Neural crest cell (in vitro differentiated cells): ENCODE measurements at places on chromosomes 13 and 19.
A peak's percentile ranks its signal among the peaks of the same experiment; 100 is the strongest.

- DNase-seq: no peak
These were observed 148.9 kb downstream of the SIPA1L3 start for GRCh38 chr19:38055655-38056521.

DNA sequence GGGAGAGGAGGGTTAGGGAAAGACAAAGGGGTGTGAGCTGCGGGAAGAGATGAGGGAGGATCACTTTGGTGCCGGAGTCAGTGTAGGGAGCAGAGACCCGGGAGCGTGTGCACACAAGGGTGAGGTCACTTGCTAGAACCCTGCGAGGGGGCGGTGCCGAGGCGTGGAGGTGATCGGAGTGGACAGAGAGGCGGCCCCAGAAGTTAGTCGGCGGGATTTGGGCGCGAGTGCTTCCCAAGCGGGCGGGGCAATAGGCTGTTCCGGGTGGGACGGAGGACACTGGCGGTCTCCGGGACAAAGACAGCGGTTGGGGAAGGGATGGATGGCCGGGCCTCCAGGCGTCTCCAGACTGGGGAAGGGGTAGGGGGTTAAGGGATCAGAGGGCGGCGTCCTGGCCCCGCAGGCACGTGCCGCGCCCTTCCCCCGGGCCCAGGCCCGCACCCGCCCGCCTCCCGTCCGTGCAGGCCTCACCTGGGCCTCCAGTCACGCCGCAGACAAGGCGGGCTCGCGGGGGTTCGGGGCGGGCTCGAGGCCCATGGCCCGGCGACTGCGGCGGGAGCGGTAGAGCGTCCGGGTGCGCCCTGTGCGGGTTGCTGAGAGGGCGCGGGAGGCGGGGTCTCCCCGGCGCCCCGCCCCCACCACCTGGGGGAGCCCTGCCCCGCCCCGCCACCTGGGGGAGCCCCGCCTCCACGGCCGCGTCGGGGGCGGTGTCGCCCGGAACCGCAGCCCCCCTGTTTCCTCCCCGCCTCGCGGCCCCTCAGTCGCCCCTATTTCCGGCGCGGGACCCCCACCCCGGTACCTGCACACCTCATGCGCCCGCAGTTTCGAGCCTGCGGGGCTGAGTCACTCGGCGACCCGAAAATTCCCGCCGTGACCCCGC lies at the start of gene LPAR2:
TSS of gene LPAR2 (minus strand) at position 600 of the 880 bp plus-strand sequence. CDS start 945 bp downstream, outside the sequence.
- peak; percentile 43 for DNase-seq

- no peak for DNase-seq
These were observed 67.7 kb upstream of the STARD13 start for GRCh38 chr13:33353210-33353609.

DNA sequence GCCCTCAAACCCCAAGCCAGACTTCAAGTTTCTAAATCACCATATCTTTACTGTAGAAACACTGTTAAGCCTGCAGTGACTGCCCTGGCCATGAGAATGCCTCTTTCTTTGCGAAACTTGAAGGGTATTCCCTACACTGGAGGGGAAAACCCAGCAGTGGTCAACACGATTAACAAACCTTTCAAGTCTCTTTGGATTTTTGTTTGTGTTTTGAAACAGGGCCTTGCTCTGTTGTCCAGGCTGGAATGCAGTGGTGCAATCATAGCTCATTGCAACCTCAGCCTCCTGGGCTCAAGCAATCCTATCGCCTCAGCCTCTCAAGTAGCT lies 17.4 kb upstream of the POMP start:
- DNase-seq: no peak

- DNase-seq: no peak
These were observed 2.4 kb downstream of the ZMYM5 start for GRCh38 chr13:19860884-19861655.

- DNase-seq: no peak
These were observed 49.1 kb downstream of the KCNC3 start for GRCh38 chr19:50280074-50280473.
